ENCODE measurements at places on chromosomes 3 and 15.

- DNase-seq, result no peak
Measured at GRCh38 chr3:162489853-162490252, 993.2 kb downstream of the OTOL1 start.

DNA sequence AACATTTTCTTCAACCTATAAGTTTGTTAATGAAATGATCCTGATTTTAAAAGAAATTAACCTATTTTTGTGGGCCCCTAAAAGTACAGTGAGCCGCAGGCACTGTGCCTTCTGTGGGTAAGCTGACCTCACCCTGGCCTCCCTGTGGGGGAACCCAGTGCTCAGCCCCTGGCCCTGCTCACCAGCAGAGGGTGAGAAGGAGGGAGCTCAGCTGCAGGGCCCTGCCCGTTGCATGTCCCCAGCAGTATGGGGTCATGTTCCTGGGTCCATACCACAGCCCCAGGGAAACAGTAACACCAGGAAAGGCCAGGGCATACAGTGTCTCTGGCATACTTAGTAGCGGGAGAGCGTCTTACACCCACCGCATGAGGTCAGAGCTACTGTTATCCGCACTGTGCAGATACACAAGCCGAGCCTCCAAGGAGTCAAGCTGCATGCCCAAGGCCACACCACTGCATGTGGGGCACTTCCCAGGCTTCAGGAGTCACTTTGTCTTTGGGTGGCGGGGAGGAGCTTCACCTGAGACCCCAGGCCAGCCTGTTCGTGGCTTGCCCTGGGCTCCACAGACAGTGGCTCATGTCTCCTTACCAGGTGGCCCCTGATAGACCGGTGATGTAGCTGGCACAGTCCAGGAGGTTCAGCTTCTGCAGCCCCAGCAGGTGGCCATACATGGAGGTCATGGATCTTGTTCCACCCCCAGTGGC lies 22.6 kb upstream of the EHD4 start:
- DNase-seq, result no peak

DNA sequence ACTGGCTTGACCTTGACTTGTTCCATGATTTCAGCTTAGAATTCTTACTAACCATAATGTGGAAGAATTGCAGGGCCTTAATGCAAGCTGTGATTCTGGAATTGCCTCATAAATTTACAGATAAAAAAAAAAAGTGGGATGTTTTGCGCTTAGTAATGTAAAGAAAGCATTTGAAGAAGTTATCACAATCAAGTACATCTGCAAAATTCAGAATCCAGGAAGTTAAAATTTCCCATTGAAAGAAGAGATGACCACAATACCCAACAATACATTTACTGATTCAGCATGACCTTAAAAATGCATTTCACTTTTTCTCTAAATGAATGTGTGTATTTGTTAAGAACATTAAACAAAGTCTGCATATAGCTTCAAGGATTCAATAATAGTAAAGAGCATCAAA lies 65.1 kb upstream of the CCNL1 start:
- no peak for DNase-seq

DNA sequence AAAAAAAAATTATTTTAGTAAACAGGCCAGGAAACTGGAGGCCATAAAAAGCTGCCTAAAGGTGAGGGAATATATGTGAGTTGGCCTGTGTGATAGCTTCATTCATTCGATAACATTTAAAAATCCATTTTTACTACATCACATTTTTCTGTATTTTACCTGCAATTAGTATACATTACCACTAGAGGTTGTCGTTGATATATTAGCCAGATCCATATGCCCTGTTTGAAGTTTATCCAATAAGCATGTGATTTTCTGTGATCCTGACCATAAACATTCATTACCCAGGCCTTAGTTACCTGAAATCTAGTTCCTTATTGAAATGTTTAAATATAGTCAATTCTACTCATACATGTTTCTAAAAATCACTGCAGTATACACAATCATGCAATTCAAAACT lies 71.4 kb downstream of the ARNT2 start:
- DNase-seq, result no peak

DNA sequence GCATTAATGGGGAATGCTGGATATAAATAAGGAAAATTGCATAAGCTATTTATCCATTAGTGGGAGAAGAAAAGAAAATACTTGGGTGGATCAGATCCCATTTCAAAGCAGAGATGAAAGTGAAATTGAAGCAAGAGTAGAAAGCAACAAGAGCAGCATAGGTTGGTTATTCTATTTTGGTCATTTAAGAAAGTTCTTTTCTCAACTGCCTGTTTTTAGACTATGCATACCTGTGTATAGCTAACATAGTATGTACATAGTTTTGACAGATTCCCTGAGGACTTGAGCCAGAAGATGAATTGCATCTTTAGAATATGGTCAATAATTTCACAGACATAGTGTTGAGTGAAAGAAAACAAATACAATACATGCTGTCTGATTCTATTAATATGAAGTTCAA lies 29.0 kb upstream of the DENND4A start:
- no peak for DNase-seq

GRCh38 chr15:93974804-93975481 lies 256.4 kb upstream of the MCTP2 start:
- DNase-seq, result no peak

GRCh38 chr15:70147778-70148177 lies 50.1 kb upstream of the TLE3 start:
- no peak for DNase-seq

DNA sequence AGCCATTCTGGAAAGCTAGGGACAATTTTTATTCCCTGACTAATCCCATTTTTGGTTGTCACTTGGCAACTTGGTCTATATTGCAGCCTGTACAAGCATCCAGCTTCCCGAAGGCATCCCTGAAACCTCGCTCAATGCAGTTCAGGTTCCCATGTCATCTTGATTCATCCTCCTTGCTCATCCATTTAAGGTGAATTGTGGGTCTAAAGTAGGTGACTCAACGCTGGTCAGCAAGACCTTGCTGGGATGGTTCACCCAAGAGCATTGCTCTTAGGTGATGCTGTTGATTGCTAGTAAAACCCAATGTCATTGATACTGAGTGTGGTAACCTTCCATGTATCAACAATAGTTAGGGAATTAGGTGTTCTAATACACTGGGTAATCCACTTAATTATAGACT lies 13.1 kb upstream of the RAB8B start:
- no peak for DNase-seq

DNA sequence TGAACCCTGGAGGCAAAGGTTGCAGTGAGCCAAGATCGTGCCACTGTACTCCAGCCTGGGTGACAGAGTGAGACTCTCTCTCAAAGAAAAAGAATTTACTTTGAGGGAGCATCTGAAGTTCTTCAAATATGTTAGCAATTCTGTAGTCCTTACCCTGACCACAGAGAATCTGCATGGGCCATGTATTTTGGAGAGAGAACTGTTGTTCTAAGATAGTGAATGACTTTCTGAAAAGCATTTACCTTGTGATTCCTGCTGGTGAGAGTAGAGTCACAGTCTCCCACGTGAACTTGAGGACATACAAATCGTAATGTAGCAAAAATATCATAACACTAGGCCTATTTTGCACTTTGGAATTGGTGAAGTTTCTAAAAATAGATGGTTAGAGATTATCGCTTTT lies 3.9 kb downstream of the BRK1 start:
- no peak for DNase-seq

DNA sequence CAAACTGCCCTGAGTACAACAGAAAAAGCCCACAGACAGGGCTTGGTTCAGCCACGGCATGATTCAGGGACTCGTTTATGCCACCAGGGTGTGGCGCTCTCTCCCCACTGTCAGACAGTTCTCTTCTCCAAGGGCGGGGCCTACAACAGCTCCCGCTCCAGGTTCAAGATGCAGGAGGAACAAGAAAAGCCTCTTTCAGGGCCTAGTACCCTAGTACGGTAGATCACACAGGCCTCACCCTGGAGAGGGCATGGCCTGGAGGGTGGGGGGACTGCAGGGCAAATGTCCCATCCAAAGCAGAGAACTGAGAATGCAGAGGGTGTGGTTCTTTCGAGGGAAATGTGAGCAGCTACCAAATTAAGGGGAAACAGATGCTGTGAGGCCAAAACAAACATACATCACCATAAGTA lies 12.0 kb downstream of the MESD start:
- peak; percentile 83 for DNase-seq

GRCh38 chr15:70788114-70789049 lies 25.0 kb upstream of the UACA start:
- no peak for DNase-seq
